ENCODE measurements at places on chromosomes 13 and 19.

DNA sequence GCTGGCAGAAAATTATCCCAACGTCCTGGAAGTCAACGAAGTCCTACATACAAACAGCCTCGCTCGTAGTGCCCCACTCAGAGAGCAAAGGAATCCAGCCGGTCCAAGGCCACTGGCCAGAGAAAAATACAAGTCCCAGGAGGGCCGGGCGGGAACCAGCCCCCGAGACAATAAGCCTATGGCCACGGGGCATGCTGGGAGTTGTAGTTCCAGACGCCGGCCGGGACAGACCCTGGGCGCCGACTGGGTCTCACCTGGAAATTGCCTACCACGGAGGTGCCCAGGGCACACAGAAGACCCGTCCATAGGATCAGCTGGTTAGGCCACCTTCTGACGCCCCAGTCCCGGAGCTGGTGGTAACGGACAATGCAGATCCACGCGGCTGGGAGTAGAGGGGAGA is 5.4 kb downstream of the TMEM150B start:
- no peak for DNase-seq
- H3K27me3 ChIP-seq = no peaks in the 10 kb centered on the region
- H3K27ac ChIP-seq = no peak overlapping the region
- no peaks in the 10 kb centered on the region for H3K4me1 ChIP-seq
- H3K4me3 ChIP-seq = no peak overlapping the region

- H3K4me1 ChIP-seq = no peaks in the 10 kb centered on the region
- H3K27me3 ChIP-seq = peaks cover 8% of the 10 kb centered on the region
- H3K4me3 ChIP-seq = no peak overlapping the region
Measured at GRCh38 chr13:24985107-24985506, 110.8 kb upstream of the PABPC3 start.

GRCh38 chr19:16496613-16496983 is 404 bp downstream of the C19orf44 start:
- H3K27me3 ChIP-seq = no peaks in the 10 kb centered on the region
- H3K4me3 ChIP-seq = peak overlapping the region; percentile 64
- DNase-seq = no peak
- no peak overlapping the region for H3K27ac ChIP-seq
- no peaks in the 10 kb centered on the region for H3K36me3 ChIP-seq
- peaks cover 15% of the 10 kb centered on the region for H3K4me1 ChIP-seq

GRCh38 chr13:80814541-80814940 is 473.6 kb upstream of the SPRY2 start:
- H3K4me1 ChIP-seq = no peaks in the 10 kb centered on the region
- no peak for DNase-seq
- H3K4me3 ChIP-seq = no peak overlapping the region
- no peaks in the 10 kb centered on the region for H3K36me3 ChIP-seq

DNA sequence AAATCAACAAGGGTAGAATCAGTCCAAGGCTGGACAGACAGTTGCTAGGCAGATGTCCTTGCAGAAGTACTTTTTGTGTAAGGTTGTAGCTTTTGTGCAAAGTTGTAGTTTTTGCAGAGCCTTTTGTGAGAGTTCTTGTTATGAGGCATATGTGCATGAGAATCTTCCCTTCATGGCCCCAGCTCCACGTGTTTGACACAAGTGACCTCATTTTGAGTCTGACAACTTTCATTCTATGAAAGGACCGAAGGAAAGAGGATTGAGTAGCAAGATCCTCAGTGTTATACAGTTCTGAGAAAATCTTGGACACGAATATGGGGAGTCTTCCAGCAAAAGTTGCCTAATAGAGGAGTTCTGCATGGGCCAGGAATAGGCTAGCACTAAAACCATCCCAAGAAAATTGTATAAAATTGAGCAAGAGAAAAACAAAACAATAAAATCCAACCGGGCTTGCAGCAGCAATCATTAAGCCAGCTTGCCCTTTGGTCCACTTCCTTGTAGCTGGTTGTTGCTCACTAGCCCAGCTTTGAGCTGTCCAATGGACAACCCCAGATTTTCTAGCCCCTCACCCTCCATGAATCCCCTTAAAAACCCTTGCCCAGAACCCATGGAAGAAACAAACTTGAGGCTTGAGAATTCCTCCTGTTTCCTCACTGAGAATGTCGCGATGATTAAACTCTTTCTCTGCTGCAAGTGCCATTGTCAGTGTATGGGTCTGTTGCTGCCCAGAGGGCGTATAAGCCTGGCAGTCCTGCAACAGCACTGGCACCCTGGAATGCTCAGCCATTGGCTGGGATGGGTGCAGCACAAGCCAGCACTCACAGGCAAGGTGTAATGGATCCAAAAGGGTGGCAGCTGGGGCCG is 6.5 kb downstream of the EPSTI1 start:
- DNase-seq = no peak
- no peaks in the 10 kb centered on the region for H3K27me3 ChIP-seq
- H3K36me3 ChIP-seq = no peaks in the 10 kb centered on the region
- H3K4me3 ChIP-seq = no peak overlapping the region

- no peak overlapping the region for H3K27ac ChIP-seq
- H3K27me3 ChIP-seq = peaks cover 52% of the 10 kb centered on the region
- peak overlapping the region; percentile 49 for H3K4me3 ChIP-seq
- H3K4me1 ChIP-seq = peaks cover 40% of the 10 kb centered on the region
Measured at GRCh38 chr13:80341756-80342370, 937 bp upstream of the SPRY2 start.

- H3K4me3 ChIP-seq = no peak overlapping the region
- no peak overlapping the region for H3K27ac ChIP-seq
- no peak for DNase-seq
- H3K36me3 ChIP-seq = peaks cover 90% of the 10 kb centered on the region
- peaks cover 24% of the 10 kb centered on the region for H3K4me1 ChIP-seq
Measured at GRCh38 chr19:46724468-46724867, 7.6 kb upstream of the PRKD2 start.

DNA sequence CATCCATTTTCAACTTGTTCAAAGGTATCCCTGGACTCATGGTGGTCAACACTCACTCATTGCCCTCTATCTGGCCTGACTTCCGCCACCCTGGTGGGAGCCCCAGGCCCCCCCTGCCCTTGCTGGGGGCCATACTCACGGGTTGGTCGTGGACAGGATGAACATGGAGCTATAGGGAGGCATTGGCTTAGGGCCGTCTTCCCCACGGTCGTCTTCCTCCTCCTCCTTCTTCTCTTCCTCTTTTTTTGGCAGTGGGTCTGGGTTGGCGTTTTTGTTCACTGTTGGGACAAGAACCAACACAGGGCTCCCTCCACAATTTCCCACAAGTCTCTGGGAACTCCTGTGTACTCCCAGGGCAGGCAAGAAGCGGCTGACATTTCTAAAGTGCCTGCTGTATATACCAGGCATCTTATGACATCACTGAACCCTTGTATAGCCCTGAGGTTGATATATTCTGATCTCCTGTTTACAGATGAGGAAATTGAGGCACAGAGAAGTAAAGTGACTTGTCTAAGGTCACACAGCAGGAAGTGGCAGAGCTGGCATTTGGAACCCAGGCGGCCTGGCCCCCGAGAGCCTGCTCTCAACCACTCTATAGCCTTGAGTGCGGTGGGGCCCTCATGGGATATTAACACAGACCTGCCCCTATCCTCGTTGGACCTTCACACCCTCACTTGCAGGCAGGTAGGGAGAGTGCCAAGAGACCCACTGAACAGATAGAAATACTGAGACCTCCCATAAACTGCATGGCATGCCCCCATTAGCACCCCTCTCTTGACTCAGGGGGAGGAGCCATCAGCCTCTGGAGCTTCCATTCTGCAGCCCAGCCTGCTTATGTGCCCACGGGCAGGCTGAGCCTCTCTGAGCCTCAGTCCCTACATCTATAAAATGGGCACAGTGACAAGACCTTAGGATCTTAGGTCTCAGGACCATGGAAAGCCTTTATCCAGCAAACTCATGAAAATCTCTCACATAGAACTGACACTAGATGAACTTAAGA is 135.0 kb downstream of the IER2 start:
- H3K4me3 ChIP-seq = no peak overlapping the region
- H3K27me3 ChIP-seq = no peaks in the 10 kb centered on the region

GRCh38 chr19:4186087-4186993 is 3.9 kb downstream of the ANKRD24 start:
- H3K27me3 ChIP-seq = no peaks in the 10 kb centered on the region
- no peaks in the 10 kb centered on the region for H3K36me3 ChIP-seq
- no peak overlapping the region for H3K27ac ChIP-seq
- H3K4me3 ChIP-seq = no peak overlapping the region
- peaks cover 29% of the 10 kb centered on the region for H3K4me1 ChIP-seq
- DNase-seq = peak; percentile 81

DNA sequence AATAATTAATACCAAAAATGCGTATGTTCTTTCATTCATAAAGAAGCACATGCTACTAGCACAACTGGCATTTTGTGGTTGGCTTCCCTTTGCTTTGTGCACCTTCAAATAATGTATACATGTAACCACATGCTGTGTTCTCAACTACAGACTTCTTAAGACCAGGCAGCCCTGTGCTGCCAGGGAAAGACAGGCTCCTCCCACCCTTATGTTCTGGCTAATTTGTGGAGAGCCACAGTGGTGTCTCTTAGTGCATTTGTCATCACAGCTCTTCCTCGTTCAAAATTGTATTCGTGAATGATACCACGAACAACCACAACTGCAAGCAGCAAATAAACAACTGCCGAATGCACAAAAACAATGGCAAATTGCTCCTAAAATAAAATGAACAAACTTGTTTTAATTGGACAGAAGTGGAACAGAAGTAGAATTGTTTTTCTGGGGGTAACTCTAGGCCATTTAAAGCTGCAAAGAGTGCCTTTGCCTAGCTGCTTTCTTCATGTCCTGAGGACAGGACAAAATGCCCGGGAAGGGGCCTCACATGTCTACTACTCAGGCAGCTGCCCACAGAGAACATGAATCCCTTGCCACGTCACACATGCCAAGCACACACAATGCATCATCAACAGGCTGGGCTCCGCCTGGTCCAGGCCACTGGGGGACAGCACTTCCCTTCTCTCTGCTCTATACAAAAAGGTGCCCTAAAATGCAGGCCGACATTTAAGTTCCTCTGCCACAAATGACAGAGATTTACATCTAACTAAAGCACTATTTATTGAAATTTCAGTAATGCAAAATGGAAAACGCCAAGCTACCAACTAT is 21.7 kb downstream of the IRS2 start:
- H3K27ac ChIP-seq = no peak overlapping the region
- peaks cover 18% of the 10 kb centered on the region for H3K4me1 ChIP-seq
- H3K36me3 ChIP-seq = no peaks in the 10 kb centered on the region
- no peaks in the 10 kb centered on the region for H3K27me3 ChIP-seq
- no peak overlapping the region for H3K4me3 ChIP-seq

DNA sequence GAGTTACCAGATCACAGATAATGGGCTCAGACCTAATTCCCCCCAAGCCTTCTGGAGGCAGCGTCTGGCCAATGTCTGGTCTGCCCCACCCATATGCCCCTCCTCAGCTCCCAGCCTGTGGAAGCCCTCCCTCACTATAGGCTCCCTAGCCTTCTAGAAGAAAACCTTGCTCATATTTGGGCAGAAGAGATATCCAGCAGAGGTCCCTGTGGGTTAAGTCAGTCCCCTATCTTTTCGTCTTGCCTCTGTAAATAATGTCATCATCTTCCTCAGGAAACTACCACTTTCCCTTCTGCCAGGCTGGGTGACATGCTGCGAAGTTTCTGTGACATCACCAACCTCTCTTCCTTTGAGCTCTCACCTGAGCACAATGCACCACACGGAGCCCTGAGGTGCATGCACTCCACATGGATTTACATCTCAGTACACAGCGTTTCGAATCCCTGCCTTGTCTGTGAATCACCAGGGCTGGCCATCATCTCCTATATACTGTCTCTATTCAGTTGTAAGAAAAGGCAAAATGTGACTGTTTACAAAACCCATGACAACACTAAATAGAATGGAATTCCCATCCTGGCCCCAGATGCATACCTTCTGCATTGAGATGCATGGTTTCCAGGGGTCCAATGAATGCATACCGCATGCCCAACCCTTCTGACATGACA is 112.8 kb downstream of the CRYL1 start:
- H3K4me1 ChIP-seq = peaks cover 20% of the 10 kb centered on the region
- no peaks in the 10 kb centered on the region for H3K36me3 ChIP-seq
- no peak overlapping the region for H3K4me3 ChIP-seq
- H3K27me3 ChIP-seq = no peaks in the 10 kb centered on the region

- H3K27me3 ChIP-seq = no peaks in the 10 kb centered on the region
- H3K4me3 ChIP-seq = no peak overlapping the region
- DNase-seq = no peak
- H3K4me1 ChIP-seq = no peaks in the 10 kb centered on the region
- H3K27ac ChIP-seq = no peak overlapping the region
Measured at GRCh38 chr13:75334634-75335447, 147.1 kb downstream of the TBC1D4 start.

DNA sequence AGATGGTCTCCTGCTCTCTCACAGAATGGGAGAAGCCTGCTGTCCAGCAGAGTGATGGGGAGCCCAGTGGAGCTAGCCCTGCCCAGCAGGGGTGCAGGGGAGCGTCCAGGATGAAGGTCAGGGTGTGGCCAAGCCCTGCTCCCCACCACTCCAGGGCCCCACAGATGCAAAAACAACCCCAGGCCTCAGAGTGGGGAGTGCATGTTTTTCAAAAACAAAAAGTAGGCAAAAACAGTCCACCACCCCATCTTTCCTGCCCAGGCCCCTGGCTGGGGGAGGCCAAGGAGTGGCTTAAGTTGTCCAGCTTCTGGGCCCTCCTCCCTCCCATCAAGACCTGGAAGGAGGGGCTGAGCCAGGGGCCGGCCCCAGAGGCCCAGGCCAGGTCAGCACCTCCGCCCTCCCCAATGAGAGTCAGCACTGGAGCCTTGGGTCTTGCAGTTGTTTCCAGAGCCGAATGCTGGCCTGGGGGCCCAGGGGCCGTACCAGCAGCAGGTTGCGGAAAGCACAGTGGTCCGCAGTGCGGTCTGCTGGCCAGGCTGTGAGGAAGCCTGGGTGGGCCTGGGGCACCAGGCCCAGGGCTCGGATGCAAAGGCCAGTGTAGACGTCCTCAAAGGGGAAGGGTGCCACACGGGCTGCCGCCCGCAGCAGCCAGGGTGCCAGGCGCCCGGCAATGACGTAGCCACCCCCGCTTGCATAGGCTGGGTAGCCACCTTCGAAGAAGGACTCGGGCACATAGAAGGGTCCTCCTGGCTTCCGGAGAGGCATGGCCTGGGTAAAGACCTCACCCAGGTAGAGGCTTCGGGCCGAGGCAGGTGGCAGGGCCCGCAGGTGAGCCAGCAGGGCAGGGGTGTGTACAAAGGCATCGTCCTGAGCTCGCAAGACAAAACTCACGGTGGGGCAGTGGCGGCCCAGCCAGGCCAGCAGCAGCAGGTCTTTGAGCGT is 1.7 kb downstream of the B3GNT8 start:
- H3K4me1 ChIP-seq = peaks cover 64% of the 10 kb centered on the region
- no peak overlapping the region for H3K4me3 ChIP-seq
- no peaks in the 10 kb centered on the region for H3K27me3 ChIP-seq
- H3K27ac ChIP-seq = no peak overlapping the region

GRCh38 chr13:60392131-60392530 is 4.9 kb upstream of the TDRD3 start:
- peaks cover 6% of the 10 kb centered on the region for H3K4me1 ChIP-seq
- no peaks in the 10 kb centered on the region for H3K36me3 ChIP-seq
- H3K4me3 ChIP-seq = no peak overlapping the region
- no peak for DNase-seq
